ENCODE measurements at places on chromosomes 4 and X.

- DNase-seq = no peak
Observed at GRCh38 chrX:141175786-141176185, 1.1 kb downstream of the LDOC1 start.

DNA sequence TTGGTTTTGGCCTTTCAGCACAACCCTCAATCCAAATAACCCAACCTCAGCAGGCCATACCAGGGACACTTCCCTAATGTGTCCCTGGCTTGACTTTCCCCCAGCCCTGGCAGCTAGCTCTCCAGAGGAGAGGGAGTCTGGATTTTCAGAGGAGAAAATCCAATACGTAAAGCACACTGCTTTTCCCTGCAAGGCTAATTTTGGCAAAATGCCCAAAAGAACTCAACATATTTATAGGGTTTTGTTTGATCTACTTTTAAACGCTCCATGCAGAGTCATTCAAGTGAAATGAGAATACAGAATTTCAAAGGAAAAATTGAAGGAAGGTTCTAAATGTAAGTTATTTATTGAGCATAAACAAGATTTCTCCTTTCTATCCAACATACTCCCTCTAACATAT, 167.2 kb downstream of the SH3KBP1 start:
- DNase-seq = no peak

GRCh38 chr4:70313736-70314135, 21.0 kb upstream of the CABS1 start:
- no peak for DNase-seq

DNA sequence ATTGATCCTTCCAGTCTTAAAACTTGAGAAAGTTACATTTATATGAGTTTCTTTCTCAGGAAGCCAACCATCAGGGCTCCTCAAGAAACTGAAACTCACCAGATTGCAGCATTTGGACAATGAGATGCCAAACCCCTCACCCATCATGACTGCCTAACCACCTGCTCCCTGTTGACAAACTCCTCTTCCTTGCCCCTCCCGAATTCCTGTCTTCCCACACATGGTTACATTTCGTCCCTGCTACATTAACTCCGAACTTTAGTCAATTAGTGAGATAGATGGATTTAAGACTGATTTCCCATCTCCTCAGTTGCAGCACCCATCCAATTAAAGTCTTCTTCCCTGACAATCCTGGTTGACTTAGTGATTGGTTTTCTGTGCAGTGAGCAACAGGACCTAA, 118.7 kb downstream of the ZNF330 start:
- no peak for DNase-seq

DNA sequence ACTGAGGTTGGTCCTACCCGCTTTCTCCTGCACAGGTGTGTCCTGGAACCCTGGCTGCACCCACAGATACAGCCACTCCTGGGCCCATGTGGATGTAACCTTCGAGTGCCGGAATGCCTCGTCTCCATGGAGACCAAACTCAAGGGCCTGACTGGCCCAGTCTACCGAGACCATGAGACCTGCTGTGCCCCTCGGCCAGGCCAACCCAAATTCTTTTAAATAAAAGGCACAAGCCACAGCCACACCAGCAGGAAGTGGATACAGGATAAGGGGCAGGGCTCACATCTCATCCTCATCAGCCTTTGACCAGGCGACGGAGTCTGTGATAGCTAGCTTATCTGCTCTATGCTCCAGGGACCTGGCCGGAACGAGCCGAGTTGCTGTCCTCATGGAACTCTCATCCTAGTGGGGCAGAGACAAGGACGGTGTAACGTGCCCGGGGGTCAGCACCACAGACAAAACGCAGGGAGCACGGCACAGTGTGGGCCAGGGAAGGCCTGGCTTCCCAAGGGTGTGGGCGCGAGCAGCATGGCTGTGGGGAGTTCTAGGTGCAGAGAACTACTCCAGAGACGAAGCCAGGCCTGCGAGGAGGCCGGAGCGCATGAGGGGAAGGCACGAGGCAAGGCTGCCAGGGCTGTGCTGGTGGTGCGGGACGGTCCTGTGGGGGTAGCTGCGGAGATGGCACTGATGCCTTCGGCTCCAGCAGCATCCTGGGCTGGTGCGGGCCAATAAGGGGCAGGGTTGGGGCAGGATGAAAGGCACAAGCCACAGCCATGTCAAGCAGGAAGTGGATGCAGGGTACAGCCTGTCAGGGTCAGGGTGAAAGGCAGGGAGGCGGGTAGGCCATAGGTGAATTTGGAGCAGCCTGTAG, 22.7 kb downstream of the NOP14 start:
- no peak for DNase-seq

GRCh38 chr4:24315056-24315455, 269.3 kb downstream of the DHX15 start:
- DNase-seq = no peak
